ENCODE measurements at places on chromosomes 16 and 17.

DNA sequence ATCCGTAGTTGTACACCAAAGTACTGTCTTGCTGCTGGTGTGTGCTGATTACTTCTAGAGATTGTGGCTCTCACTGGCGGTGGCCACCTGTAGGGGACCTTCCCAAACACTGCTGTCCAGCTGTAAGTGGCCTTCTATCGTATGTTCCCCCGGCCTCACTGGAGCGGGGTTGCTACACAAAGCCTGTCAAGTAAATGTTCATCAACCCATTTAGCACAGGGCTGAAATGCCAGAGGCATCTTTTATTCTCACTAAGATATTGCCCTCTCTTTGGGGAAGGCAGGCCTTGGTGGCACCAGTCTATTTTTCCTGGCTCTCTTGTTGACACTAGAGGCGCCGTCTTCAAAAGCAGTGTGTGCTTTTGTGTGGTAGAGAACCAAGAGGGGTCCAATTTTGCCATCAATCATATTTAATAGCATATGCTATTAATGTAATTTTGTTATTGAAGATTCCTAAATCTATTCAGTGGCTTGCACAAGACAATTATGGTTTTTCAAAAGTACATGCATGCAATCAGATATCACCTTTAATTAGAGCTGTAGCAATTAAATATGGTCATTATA is 514.4 kb upstream of the SALL1 start:
- no peak for DNase-seq

DNA sequence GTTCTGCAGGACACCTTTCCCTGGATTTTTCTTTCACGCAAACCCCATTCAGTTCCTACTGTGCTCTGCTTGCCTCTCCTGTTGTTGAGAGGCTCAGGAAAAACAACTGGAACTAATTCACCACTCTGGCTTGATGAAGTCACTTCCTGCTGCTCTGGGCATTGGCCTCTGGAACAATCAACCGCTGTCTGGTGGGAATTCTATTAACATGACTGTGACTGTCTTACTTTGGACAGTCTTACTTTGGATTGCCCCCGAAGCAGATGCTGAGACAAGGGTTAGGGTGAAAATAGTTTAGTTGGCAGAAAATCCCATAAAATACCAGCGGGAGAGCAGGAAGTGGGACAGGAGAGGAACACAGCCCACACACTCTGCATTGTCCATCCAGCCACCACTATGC is 90.0 kb upstream of the HSBP1 start:
- no peak for DNase-seq

DNA sequence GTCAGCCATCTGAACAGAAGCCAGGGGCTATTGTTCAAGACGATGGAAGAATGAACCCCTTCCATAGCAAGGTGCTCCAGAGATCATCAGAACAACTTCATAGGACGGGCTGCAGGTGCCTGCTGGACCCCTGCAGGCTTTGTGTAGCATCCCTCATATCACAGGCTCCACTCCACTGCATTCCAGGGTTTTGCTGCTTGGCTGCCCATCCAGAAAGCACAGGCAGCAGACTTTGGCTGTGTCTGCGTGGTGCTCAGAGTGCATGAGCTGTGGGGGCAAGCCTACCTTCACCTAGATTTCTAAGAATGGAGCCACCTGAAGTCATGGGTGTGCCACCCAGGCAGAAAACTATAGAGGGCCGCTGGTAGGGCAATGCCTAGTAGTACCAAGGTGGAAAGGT is 93.9 kb upstream of the NLRP1 start:
- DNase-seq: no peak

GRCh38 chr17:9020824-9021157 is 519 bp upstream of the NTN1 start:
- no peak for DNase-seq

- no peak for DNase-seq
Observed at GRCh38 chr16:85634747-85635544, 21.8 kb downstream of the GSE1 start.

DNA sequence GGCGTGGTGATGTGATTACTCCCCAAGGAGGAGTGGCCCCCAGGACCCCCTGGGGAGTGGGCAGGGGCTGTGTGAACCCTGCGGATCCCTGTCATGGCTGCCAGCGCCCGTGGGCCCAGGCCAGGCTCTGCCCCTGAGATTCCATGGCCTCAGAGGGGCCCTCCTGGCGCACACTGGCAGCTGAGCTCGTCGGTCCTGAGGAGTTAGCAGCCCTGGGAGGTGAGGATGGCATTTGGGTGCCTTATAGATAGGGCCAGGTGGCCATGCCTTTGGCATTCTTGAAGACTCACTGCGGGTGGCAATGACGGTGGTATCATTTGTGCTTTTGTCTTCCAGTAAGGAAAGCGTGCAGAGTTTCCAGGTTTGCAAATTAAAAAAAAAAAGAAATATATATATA is 146.8 kb upstream of the GSE1 start:
- DNase-seq: no peak

GRCh38 chr17:5694551-5694950 is 110.2 kb upstream of the NLRP1 start:
- no peak for DNase-seq

GRCh38 chr17:56630202-56630601 is 36.7 kb downstream of the NOG start:
- no peak for DNase-seq

GRCh38 chr16:28311913-28312312 is 19.6 kb downstream of the SBK1 start:
- DNase-seq: no peak

- no peak for DNase-seq
Observed at GRCh38 chr16:24580665-24581064, 41.3 kb downstream of the RBBP6 start.

- DNase-seq: no peak
Observed at GRCh38 chr17:61450641-61451537, 1.3 kb upstream of the TBX4 start.

DNA sequence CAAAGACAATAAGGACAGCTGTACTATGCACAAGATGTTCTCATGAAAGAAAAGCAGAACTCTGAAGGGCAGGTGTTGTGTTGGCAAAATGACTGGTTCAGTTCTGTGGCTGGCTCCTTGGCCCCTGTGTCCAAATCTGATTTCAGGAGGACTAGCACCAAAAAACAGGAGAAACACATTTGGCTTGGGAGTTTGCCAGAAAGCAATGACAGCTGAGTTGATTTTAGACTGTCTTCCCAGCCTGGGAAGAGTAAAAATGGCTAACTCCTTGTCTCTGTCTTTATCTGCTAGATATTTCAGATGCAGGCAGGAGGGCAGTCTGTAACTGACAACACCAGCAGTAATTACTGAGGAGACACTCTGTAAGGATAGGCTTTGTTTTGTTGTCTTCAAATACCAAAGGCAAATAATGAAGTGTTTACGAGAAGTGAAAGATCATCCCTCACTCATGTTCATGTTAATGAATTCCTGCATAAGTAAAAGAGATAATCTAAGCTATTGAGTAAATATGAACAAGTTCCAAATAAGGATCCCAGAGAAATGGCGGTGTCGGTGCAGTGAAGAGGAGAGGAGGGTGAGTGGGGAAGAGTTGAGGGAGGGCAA is 989.0 kb downstream of the CDH11 start:
- DNase-seq: no peak

GRCh38 chr16:63720848-63721247 is 1401.0 kb downstream of the CDH11 start:
- DNase-seq: no peak

DNA sequence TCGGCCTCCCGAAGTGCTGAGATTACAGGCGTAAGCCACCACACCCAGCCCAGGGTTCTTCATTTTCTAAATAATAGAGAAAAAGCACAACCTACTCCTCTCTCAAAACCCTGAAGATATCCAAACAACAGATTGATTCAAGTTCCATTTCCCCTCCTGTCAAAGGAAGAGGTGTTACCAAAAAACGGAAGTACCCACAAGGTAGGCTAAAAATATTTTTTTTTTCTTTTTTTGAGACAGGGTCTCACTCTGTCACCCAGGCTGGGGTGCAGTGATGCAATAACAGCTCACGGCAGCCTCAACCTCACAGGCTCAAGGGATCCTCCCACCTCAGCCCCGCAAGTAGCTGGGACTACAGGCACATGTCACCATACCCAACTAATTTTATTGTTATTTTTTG is 18.9 kb downstream of the UTP6 start:
- no peak for DNase-seq

DNA sequence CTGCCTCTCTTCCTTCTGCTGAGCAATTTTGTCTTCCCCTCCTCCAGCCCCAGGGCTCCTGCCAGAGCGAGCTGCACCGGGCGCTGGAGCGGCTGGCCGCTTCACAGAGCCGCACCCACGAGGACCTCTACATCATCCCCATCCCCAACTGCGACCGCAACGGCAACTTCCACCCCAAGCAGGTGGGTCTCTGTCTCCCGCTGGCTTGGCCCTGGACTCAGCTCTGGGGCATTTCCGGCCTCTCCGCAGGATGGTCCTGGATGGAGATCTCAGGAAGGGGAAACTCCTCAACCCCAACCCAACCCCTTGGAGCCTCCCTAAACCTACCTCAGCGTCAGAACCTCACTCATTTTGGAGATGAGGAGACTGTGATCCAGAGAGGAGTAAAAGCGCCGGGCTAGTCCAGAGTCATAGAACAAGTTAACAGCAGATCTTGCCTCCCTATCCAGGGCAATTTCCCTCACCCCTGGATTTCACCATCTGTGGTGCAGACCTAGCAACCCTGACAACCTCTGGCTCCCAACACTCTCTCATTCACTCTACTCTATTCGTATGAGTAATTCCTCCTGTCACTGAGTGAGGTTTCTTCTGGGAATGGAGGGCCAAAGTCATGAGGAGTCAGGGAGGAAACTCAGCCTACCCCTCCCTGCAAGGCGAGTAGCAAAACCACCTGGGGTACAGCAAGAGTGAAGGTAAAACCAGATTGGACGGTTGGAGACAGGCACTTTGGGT is 10.8 kb downstream of the IGFBP4 start:
- DNase-seq: no peak

- DNase-seq: no peak
Observed at GRCh38 chr17:79659376-79659775, 48.5 kb upstream of the RBFOX3 start.

DNA sequence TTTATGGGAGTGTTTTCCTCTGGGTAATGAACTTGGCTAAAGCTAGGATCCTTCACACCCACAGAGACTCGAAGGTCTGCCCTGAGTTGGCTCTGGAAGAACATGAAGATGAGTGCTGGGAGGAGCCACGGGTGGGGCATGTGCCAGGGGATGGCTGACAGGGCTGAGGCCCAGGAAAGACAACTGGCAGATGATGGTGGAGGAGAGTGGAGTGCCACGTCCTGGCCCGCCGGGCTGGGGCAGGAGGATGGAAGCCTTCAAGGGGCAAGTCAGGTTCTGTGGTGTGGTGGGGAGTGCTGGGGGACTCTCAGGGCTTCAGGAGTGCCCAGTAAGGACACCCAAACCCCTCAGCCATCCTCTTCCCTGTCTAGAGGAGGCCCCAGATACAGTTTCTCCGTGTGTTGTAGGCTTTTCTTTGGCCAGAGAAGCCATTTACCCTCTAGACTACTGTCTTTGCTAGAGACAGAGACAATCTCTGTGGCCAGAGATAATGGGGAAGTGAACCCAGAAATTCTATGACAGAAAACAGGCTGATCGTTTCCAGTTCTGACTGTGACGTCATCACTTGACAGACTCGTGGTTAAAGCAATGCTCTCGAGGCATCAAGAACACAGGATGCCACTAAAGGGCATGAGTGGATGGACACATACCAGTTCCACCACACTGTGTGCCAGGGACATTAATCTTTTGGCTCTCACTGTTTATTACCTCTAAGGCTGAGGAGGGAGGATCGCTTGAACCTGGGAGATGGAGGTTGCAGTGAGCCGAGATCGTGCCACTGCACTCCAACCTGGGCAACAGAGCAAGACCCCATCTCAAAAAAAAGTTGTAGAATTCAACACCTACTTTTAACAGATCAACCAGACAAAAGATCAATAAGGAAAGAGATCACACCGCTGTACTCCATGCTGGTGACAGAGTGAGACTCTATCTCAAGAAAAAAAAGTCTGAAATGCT is 18.6 kb upstream of the SLC5A10 start:
- no peak for DNase-seq

- no peak for DNase-seq
Observed at GRCh38 chr16:81264386-81264785, 25.9 kb downstream of the BCO1 start.

DNA sequence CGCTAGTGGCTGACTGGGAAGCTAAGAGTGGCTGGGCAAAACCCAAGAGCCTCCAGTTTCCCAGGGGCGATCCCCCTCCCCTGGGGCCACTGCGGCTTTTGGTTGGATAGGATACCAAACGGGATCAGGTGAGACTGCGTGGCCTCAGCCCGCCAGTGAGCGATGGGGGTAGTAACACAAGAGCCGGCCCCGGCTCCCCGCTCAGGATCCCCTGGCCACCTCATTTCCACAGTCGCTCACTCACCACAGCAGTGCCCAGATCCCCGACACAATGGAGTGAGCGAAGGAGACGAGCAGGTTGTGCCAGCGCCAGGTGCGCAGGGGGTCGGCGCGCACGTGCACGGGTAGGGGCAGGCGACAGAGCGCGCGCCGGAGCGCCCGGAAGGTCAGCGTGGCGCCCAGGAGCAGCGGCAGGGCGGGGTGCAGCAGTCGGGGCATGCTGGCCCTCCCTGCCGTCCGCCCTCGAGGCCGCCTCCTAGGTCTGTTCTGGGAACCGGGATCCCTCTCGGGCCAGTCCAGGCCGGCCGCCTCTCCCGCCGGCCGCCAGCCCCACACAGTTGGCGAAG is 290 bp downstream of the TLCD1 start:
- DNase-seq: peak; percentile 74

GRCh38 chr17:41885733-41886132 is 20.5 kb upstream of the KLHL11 start:
- no peak for DNase-seq

GRCh38 chr17:45088741-45089140 is 27.6 kb downstream of the NMT1 start:
- DNase-seq: no peak

GRCh38 chr16:21626659-21627277 is 25.6 kb downstream of the IGSF6 start:
- DNase-seq: no peak

- no peak for DNase-seq
Observed at GRCh38 chr16:52069866-52070265, 477.1 kb downstream of the TOX3 start.

DNA sequence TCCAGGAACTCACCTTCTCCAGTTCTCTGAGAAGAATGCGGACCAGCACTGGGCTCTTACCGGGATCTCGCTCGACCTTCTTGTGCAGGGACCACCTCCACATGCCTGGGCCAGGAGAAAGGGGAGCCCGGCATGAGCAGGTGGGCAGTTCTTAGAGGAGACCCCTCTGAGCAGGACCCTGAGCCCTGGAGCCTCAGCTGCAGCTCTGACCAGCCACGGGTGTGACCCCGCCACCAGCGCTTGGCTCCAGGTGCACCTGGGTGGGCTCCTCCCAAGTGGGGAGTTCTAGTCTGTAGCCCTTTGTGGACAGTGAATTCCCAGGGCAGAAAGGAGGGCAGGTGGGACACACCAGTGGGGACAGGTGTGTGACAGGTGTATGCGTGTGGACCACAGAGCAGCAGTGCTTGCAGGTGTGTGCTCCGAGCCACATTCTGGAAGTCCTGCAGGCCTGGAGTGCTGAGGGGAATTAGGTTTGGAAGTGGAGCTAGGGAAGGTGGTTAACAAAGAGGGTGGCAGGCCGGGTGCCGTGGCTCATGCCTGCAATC is 28.9 kb downstream of the PIK3R6 start:
- no peak for DNase-seq

GRCh38 chr17:50210240-50211225 is 9.1 kb upstream of the COL1A1 start:
- DNase-seq: no peak

Data from activated CD4-positive, alpha-beta T cell treated with anti-CD3 and anti-CD28 coated beads, Interleukin-2, amount 50 U/mL, for 48 hours (primary cell).